GM03348 (cell line): ENCODE measurements at places on chromosomes 5 and 9.

- no peak for DNase-seq
Observed at GRCh38 chr9:18673179-18673578, 199.2 kb downstream of the ADAMTSL1 start.

DNA sequence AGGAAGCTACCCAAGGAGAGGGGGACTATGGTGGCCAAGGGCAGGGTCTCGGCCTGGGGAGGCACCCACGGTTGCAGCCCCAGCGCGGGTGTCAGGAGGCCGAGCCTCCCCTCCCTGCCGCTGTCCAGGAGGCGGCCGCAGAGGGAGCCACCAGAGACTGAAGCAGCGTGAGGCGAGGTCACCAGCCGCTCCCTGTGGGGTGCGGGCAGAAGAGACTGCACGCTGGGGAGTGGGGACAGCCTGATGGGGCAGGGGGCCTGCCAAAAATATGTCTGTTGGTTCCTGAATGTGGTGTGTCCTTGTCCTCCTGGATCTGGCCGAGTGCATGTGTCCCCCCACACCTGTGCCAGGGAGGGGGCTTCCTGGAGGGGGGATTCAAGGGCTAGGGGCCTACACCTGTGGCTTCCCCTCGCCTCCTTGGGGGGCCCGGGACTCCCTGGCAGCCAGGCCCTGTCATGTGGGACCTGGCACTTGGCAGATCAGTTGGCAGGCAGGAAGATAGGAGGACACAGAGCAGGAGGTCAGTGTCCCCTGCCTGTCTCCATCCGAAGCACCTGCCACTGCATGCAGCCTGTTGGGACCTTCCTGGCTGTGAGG is 131.2 kb downstream of the DAB2IP start:
- DNase-seq: no peak

GRCh38 chr5:502325-503079 is 21.7 kb downstream of the SLC9A3 start:
- DNase-seq: no peak

GRCh38 chr9:82991671-82992070 is 71.3 kb downstream of the RASEF start:
- no peak for DNase-seq

DNA sequence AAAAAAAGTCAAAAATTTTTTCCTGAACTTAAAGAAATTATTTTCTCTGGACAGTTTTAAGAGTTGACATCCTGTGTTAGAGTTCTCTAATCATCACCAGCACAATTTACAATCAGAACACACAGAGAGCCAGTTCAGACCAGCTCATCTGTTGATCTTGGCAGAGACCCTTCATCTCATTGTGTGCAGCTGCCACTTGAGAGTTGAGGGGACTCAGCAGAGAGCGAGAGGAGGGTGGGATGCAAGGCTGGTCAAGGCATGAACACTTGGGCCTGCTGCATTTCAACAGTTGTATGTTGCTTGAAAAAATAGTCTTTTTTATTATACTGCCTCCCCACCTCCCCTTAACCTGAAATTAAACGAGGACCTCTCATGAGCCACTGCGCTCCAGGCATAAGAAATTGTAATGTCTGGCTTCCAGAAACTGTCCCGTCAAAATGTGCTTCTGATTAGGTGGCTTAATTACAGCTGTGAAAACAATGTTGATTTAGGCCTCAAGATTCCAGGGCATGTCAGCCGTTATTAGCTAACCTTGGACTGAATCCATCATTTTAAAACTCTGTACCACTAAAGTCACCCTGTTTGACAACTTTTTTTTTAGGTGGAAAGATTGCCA is 383.6 kb downstream of the CCDC171 start:
- DNase-seq: peak; percentile 22
